H4 (cell line): ENCODE measurements at places on chromosomes 11 and 22. TPM values are rescaled to one million over a fixed set of nuclear protein-coding genes. Genes with fewer than 3 reads are reported as not detected.
A peak's percentile ranks its signal among the peaks of the same experiment; 100 is the strongest.

GRCh38 chr11:118870396-118871343 lies 13.0 kb upstream of the CXCR5 start:
- DNase-seq: no peak

- no peak for DNase-seq
These were observed 411 bp downstream of the ACTN3 start for GRCh38 chr11:66546966-66547661.

DNA sequence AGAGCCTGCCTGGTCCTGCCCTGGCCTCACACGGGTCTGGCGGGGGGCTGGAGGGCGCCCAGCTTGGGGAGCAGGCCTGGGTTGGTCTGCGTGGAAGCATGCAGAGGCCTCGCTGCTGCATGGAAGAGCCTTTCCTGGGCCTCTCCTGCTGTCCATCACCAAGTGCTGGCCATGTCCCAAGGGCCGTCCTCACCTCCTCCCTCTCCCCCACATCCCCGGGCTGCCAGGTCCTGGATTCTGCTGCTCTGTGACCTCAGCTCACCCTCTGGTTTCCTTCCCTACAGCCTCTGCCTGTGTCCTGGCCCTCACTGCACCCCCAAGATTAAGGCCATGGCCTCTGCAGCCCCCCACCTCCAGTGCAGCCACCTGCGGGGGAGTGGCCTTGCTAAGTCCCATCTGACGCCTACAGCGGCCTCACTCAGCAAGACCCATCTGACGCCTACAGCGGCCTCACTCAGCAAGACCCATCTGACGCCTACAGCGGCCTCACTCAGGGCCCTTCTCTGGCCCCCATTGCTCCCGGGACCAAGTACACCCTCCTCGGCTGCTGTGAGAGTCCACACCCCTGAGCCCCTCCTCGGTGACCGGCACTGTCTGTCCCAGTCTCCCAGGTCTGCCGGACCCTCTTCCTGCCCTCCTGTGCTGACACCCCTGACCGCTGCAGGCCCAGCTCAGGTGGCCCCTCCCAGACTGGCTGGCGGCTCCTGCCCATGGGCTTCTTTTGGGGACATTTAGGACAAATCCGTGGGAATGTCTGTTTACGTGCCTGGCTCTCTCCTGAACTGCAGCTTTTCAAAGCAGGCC lies 119.5 kb upstream of the B3GAT1 start:
- no peak for DNase-seq

DNA sequence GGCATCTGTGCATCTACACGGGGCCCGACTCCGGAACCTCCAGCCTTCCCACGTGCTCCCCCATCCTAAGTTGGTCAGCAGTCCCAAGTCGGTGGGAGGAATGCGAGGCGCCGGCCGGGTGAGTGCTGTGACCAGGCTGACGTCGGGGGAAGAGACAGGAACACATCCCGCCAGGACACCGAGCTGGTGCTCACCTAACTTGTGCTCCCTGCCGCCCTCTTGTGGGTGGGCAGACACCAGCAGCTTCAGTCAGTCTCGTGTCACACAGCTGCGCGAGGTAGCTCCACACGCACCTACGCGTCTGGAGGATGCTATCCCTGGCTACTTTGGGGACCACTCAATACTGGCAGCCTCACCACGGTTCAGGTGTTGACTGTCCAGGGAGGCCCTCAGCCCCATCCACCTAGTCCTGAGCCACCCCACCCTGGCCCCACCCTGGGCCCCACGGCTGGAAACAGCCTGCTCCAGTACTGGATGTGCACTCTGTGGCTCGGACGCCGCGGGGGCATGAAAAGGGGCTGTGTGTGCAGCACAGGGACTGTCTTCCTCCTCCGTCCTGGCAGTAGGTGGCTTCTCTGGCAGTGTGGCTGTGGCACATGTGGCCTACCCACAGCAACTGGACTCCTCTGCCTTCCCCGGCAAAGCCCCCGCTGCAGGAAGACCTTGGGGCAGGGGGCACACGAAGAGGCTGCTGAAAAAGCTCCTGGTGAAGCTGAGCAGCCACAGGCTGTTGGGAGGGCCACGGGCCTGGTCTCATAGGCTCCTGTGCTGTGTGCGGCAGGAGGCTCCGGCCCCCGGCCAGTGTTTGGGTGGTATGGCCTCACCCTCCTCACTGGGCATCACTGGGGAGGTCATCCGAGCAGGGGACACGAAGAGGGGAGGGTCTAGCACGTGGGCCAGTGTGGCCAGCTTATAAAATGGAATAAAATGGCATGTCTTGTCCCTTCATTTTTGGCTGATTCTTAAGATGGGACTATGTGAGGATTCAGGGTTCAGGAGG lies 11.2 kb upstream of the BID start:
- DNase-seq: peak; percentile 22

DNA sequence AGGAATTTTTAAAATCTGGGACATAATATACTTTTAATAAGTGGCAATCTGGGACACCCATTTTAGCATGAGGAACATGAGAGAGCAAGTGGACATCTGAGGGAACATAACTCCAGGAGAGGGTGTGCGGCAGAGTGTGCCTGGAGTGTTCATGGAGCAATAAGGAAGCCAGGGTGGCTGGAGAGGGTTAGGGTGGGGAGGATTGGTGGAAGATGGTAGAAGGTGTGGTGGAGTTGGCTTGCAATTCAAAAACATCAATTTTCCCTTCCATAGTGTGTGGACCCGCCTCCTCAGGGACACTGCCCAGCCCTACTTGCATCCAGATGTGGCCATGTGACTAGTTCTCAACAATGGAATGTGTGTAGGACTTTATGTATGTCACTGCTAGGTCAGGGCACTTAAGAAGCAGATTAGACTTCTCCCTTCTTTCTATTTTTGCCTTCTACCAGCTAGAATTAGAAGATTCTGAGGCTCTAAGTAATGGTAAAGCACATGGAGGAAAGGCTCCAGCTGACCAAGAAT lies 4.4 kb upstream of the DENND5A start:
- peak; percentile 31 for DNase-seq

Gene ANKK1
- 0.06 TPM in 1 of 2 replicates, not detected in the other for total RNA-seq
